Activated CD4-positive, alpha-beta T cell treated with anti-CD3 and anti-CD28 coated beads, Interleukin-10, Interleukin-2, amounts not matched to agents 100 ng/mL and 50 ng/mL, durations not matched to agents 16 hours and 8 hours (primary cell): ENCODE measurements at places on chromosomes 2 and 18.

GRCh38 chr2:13714466-13714865 lies 918.1 kb upstream of the LRATD1 start:
- no peak for DNase-seq

DNA sequence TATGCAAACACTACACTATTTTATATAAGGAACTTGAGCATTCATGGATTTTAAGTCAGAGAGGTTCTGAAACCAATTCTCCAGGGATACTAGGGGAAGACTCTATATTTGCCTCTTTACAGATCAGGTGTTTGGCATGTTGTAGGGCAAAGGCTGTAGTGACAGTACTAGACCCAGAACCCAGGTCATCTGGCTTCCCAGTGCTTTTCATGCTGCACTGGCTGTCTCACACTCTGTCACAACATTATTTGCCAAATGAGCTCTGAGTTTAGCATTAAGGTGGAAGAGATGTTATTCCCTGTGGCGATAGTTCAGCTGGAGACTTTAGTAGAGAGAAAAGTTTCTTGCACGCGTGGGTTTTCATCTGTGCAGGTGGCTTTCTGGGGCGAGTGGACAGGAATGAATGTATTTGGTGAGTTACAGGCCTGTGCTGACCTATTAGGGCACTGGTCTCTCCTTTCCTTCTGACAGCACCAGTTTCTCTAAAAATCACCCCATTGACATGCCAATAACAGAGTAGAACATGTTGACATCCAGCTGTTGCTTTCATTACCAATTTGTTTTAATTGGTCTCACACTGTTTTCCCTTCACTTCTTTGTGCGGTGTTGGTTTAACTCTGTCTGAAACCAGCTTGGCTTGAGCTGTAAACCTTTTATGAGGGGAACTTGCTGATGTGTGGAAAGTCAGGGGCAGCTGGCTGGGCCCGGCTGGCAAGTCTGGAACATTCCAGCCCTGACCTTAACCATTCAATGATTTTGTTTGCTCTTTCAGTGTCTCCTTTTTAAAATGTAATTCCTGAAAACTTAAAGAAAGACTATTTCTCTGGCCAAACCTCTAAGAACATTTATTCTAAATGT lies 643.0 kb upstream of the FAM98A start:
- DNase-seq, result no peak

GRCh38 chr18:47930931-47931717 lies 665 bp upstream of the SMAD2 start:
- peak; percentile 97 for DNase-seq

- DNase-seq, result no peak
These were observed 13.6 kb downstream of the IMPA2 start for GRCh38 chr18:11994703-11995444.

DNA sequence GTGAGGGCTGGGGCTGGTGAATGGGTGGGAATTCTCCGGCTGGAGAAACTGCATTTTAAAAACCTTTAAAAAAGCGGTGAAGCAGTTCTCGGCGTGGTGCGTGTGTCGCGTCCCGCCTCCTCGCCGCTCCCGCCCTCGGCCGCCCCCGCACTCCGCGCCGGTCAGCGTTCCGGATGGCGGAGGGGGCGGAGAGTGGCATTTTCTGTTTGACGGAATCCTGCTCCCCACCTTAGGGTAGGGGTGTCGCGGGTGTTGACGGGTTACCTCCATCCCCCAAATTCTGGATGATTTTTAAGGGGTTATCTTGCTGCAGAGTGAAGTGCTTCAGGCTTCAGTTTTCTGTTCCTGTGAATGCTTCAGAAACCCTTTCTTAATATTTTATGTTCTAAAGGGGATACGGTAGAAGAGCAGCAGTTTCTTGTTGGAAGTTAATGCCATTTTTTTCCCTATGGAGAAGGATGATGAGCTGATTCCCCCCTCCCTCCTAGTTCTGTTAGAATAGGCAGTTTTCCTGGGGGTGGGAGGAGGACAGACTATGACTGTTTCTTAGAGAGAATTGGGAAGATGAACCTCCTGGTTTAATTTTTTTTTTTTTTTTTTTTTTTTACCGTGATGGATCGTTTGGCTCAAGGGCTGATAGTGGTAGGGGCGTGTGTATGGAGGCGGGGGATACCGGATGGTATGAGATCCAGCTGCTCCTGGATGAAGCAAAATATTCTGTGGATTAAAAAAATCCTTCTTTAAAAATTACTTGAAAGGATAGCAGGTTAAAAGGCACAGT lies 756 bp downstream of the ABI2 start:
- peak; percentile 47 for DNase-seq

- DNase-seq, result peak; percentile 63
These were observed 8.2 kb downstream of the SLC35F6 start for GRCh38 chr2:26772064-26773001.

GRCh38 chr2:168064011-168064998 lies 183.1 kb downstream of the STK39 start:
- no peak for DNase-seq
